Tibial nerve (tissue), 4 donors: ENCODE measurements at places on chromosomes 1 and 21.

GRCh38 chr1:247387096-247387495 lies 28.9 kb upstream of the NLRP3 start:
- DNase-seq = no peak

DNA sequence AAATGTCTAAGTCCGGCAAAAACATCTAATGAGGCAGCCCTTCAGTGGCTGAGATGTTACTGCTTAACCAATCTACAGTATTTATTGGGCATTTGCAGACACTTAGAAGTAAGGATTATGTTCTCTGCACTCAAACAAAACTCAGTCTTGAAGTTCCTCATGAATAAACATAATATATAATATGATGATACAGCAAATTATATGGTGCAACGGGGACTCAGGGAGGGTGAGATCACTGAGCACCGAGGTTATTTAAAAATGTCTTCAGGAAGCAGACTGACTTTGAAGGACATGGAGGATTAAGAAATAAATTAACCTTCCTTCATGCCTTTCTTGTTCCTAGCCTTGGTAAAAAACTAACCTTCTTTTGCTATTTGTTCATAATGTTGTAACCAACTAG lies 27.9 kb downstream of the WDR64 start:
- no peak for DNase-seq

- DNase-seq = no peak
Measured at GRCh38 chr21:36156815-36157670, at the start of gene DOP1B. TSS of gene DOP1B (plus strand) at chr21:36156824. CDS start at chr21:36164734, 7,910 bp downstream.

DNA sequence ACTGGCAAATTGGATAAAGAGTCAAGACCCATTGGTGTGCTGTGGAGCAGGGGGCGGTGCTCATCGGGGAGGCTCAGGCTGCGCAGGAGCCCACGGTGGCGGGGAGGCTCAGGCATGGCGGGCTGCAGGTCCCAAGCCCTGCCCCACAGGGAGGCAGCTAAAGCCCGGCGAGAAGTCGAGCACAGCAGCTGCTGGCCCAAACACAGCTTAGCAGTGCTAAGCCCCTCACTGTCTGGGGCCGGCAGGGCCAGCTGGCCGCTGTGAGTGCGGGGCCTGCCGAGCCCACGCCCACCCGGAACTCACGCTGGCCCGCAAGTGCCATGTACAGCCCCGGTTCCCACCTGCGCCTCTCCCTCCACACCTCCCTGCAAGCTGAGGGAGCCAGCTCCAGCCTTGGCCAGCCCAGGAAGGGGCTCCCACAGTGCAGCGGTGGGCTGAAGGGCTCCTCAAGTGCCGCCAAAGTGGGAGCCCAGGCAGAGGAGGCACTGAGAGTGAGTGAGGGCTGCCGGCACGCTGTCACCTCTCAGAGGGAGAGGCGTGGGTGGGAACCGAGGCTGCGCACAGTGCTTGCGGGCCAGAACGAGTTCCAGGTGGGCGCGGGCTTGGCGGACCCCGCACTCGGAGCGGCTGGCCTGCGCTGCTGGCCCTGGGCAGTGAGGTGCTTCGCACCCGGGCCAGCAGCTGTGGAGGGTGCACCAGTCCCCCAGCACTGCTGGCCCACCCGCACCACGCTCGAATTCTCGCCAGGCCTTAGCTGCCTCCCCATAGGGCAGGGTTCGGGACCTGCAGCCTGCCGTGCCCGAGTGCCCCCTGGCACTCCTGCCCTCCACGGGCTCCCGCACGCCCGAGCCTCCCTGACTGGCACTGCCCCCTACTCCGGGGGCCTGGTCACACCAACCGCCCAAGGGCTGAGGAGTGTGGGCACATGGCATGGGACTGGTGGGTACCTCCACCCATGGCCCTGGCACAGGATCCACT lies 263.4 kb downstream of the GPR52 start:
- DNase-seq = no peak

- no peak for DNase-seq
Measured at GRCh38 chr1:66687358-66687757, 64.9 kb upstream of the DYNLT5 start.

GRCh38 chr1:93705892-93706500 lies 24.4 kb upstream of the BCAR3 start:
- DNase-seq = no peak

GRCh38 chr1:91731815-91732214 lies 154.1 kb downstream of the TGFBR3 start:
- no peak for DNase-seq

GRCh38 chr1:192580351-192580962 lies 4.9 kb downstream of the RGS1 start:
- DNase-seq = peak; percentile 52

DNA sequence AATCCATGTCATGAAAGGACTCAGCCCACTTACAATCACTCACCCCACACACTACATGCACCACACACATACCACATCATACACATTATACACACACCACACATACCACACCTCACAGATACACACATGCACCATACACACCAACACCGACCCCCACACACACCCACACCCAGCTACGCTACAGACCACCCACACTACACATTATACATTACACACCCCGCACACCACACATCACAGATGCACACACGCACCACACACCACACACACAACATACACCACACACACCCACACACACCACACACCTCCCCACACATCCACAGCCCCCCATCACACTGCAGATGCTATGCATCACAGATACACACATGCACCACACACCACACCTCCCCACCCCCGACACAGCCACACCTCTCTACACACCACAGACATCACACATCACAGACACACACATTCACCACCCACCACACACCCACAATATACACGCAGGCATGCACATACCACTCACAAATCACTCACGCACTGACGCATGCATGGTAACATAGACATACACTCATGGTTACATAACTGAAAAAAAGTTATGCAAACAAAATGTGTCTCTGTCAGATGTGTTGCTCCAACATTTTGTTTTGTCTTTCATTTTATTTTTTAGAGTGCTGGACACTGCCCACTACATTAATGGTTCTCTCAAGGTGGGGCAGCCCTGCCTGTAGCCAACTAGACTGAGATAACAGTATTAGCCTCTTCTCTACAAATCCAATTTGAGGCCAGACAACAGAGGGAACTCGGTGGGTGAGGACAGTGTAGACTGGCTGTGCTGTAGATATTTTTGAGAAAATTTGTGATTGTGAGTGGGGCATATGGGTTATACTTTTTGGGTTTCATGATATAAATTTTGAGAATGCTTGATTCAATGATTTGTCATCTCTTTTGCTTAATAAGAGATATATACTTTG lies 15.2 kb upstream of the PGBD2 start:
- DNase-seq = no peak
